Anterior cingulate cortex (tissue), 58 donors: ENCODE measurements at places on chromosomes 6 and 20.

DNA sequence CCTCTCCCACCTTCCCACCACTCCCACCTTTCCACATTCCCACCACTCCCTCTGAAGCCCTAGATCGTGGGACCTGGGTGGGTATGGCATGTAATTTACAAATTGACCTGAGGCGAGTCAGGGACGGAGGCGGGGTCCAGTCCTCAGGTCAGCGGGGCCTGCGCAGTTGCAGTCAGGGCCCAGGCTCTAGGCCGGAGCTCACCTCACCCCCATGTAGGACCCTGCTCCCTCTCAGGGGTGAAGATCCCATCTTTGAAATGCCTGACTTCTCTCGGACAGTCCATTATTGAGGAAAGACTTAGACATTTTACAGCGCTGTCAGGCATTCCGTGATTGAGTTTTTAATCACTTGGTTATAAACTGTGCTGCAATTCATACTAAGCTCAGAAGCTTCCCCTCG, 10.5 kb downstream of the THBS2 start:
- no peak for DNase-seq

GRCh38 chr6:166949528-166950442, 6.6 kb downstream of the RNASET2 start:
- no peak for DNase-seq

DNA sequence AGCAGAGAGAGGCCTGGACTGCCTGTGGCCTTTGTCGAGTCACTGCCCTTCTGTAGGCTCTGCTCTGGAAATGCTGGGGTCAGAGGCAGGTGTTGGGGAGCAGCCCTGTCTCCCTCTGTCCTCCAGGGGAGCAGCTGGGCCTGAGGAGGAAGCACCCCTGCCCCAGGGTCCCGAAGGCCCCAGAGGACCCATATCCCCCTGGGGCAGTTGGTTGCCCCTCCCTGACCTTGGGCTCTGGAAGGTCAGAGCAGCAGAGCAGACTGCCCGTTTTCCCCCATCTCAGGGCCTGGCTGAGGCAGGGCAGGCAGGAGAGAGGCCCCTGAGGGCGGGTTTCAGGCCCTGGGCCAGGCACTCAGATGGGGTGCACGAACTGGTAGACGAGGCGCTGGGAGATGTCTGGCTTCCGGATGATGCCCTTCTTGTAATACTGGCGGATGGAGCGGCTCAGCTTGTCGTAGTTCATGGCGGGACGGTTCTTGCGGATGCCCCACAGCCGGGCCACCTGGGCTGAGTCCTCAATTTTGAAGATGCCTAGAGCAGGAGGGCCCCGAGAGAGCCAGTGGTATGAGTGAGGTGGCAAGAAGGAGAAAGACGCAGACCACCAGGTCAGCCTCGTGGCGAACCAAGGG, 18.1 kb downstream of the SPDEF start:
- DNase-seq = no peak

DNA sequence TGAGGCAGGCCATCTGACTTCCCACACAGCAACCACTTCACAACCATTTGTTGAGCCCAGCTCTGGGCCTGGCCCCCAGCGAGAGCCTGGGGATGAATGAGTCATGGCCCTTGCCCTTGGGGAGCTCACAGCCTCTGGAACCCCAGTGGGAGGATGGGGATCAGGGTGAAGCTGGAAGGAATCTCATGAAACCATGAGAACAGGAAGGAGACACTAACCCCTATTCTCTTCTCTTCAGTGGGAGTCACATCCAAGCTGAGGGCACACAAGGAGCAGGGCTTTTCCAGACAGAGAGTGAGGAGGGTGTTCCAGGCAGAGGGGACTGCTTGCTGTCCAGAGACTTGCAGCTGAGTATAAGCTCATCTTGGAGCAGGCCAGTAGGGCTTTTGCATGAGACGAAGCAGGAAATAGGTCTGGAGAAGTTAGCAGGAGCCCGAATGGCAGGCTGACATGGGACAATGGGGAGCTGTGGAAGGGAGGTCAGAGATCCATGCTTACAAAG, 7.5 kb downstream of the FOXS1 start:
- no peak for DNase-seq
